ENCODE measurements at places on chromosomes 16 and 17.
A peak's percentile ranks its signal among the peaks of the same experiment; 100 is the strongest.

DNA sequence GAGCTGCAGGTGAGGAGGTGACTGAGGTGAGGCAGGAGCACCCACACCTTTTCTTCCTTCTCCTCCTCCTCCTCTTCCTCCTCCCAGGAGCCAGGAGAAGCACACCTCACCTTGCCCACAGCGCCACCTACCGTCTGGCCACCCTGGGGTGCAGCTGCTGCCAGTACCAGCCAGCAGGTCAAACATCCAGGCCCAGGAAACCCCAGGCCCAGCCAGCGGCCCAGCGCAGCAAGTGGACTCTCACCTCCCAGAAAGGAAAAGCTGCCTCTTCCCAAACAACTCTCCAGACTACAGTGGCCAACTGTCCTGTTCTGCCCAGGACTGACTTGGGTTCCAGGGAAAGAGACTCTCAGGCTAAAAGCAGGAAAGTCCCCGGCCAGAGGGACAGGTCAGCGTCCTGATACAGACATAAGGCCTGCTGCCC, 22.7 kb downstream of the PEMT start:
- DNase-seq, result peak; percentile 79

DNA sequence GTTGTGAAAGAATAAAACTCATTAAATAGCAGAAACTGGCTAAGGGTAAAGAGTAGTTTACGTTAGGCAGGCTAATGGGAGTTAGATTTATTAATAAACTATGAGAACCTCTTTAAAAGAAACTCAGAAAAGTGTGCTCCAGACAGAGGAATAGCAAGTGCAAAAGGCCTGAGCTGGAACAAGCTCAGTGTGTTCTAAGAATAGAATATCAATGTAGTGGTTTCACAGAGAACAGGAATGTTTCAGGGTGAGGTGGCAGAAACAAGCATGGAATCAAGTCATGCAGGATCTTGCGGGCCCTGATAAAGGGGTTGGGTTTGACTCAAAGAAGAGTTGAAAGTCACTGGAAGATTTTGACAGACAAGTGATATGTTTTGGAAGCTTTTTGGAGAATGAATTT, 164.0 kb upstream of the HS3ST3A1 start:
- no peak for DNase-seq

GRCh38 chr17:19533718-19534561, at the start of gene SLC47A1:
SLC47A1 (plus strand) TSS chr17:19533854; CDS start chr17:19533940, 86 bp downstream.
- DNase-seq, result peak; percentile 34

DNA sequence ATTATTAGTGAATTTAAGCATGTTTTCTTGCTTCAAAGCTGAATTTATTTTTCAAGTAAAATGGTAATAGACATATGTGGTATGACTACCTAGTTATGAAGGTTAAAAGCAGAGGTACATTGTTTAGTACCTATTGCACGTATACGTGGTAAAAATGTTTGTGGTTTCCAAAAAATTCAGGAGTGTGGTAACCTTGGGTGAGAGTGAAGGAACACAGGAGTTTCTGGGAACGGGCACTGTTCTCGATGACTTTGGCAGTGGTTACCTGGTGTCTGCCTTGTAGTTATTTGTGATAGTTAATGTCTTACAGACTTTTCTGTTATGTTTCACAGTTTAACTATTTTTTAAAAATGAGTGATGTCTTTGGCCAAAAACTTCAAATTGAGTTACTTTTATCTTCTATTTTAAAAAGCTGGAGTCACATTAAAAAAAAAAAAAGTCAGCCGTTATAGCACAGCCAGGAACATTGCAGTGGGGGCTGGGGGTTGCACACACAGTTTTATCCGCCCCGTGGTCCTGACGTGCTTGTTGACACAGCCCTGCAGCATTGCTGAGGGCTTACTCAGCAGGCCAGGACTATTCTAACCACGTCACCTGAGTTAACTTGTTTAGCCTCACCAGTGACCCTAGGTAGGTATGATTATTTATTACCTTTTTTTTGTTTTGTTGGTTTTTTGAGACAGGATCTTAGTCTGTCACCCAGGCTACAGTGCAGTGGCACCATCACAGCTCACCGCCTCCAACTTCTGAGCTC, 10.9 kb downstream of the JPT2 start:
- DNase-seq, result no peak

DNA sequence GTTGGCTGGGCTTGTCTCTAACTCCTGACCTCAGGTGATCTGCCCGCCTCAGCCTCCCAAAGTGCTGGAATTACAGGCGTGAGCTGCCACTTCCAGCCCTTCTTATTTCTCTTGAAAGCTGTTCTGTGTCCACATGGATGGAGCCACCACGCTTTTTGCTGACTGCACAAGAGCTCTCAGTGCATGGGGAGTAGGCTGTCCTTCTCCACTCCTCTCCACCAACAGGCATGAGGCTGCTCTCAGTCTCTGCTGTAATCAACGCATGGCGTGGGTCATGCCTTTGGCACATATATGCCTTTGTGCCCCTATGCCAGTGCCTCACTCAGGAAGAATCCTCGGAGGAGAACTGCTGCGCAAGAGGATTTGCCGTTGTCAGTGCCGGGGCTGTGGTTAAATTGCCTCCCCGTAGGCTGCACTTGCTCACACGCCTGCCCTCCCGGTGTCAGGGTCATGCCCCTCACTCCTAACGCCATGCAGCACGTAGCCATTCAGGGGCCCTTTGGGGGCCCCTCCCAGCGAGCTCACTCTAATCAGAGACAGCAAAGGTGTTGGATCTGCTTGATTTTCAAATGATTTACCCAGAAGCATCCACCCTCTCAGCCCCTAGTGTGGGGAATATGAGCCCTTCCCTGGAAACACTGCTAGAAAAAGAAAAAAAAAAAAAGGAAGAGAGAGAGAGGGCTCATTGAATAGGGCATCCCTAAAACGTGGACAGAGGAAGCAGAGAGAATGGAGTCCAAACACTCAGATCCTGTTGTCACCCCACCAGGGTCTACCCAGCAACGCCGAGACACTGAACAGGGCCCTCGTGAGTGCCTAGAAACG, 47.5 kb upstream of the ZCCHC14 start:
- DNase-seq, result no peak

All from GM12892 (cell line).